Foreskin keratinocyte (primary cell): ENCODE measurements at places on chromosomes 4 and X.

DNA sequence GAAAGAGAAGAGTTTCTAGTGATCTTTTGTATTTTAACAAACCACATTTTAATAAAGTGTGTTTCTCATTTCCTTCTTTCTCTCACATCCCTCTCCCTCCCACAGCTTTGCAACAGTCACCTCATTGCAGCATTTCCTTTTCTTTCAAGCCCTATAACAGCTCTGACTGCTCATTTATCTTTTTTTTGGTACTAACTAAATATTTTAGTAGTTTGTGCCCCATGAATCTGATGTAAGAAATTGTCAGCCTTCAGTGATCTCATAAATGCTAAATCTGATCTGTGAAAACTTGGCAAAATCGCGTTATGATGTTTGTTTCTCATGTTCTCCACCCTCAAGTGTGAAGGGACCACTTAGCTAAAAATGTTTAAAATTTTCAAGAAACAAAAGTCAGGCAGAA lies 258.5 kb upstream of the SLIT2 start:
- no peak for DNase-seq

GRCh38 chrX:21639775-21640174 lies 18.4 kb downstream of the KLHL34 start:
- DNase-seq = no peak

DNA sequence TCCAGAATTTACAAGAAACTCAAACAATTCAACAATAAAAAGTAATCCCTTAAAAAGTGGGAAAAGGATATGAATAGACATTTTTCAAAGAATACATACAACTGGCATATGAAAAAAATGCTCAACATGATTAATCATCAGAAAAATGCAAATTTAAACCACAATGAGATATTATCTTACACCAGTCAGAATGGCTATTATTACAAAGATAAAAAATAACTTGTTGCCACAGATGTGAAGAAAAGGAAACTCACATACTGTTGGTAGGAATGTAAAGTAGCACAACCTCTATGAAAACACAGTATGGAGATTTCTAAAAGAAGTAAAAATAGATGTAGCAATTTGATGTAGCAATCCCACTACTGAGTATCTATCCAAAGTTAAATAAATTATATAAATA lies 65.1 kb upstream of the DIAPH2 start:
- DNase-seq = peak; percentile 10

DNA sequence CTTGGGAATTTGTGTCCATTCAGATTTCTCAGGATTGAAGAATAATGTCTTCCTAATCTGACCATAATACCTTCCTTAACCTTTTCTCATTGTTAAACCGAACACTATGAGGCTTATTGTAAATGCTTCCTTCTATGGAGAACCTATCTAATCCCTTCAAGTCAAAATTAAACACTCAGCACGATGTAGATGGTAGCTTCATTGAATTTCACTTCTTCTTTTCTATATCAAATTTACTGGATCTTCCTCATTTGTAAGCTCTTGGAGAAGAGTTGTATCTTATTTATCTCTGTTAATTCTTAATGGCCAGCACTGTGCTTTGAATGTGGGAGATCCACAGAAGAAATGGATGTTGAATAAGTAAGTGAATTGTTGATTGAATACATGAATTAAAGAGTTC lies 109.0 kb upstream of the RAPGEF2 start:
- no peak for DNase-seq

DNA sequence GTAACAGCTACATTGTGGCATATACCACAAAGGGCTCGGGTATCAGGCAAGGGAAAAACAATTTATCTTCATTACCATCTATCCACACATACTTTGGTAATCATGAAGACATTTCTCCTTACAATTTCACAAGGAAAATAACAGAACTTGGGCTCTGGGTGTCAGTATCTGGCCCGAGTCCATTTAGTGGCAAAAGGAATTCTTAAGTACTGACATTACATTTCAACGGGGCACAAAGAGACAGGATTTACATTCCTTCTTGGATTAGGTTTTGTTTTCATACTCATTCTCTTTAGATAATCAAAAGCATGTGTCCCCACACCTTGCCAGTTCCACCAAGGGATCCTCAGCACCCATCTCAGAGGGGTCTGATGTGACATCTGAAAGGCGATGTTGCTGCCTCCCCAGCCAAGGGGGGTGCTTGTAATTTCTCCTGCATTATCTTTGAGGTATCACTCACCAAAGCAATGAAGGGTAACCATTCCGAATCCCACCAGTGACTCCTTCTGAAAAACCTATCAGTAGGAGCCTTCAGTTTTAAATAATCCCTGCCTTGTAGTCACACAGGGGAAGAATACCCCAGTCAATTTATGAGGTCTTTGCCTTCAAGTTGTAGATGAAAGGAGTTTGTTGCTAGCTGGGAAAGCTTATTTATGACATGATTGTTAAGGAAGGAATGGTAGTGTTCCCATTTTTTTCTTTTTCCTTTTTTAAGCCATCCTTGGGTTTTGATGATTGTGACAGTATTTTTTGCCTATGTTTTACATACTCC lies 118.6 kb downstream of the PALLD start:
- DNase-seq = no peak

GRCh38 chrX:6257025-6257424 lies 28.4 kb upstream of the NLGN4X start:
- no peak for DNase-seq

DNA sequence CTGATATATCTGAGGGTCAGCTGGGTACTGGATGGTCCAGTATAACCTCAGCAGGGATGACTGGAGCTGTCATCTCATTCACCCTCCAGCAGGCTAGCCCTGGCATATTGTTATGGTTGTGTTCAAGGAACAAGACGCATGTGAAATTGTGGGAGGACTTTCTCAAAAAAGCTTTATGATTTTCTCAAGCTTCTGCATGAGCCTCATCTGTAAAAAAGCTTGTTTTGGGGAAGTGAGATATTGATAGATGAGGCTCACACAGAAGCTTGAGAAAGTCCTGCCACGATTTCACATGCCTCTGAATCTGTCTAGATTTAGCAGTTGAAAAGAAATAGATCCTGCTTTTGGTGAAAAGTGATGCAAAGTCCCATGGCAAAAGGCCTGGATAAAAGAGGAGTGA lies 93.4 kb downstream of the SPCS3 start:
- DNase-seq = no peak

DNA sequence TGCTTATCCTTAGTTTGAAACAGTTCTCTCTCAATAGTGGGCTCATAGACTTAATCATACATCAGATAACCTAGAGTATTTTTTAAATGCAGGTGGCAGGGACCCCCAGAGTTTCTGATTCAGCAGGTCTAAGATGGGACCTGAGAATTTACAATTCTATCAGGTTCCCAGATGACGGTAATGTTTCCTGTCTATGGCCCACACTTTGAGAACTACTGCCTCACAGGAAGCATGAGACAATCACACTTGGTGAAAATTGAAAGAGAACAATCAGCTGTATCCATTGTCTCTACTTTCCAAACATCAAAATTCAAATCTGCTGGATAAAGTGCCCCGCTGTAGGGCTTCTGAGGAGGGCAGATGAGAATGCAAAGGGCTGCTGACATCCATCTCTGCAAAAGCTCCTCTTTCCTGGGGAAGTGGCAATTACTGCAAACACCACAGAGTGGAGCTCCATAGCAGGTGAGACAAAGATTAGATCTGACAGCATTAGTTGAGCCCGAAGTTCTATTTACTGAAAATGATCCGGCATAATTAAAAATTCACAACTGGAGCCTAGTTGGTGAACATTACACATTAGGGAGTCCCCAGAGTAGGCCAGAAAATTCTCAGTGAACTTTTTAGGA lies 187.8 kb upstream of the MBNL3 start:
- DNase-seq = no peak
